NCI-H2107 (cell line): ENCODE measurements at places on chromosomes 12 and 14.

GRCh38 chr12:43241986-43242385, 310.0 kb downstream of the ADAMTS20 start:
- DNase-seq = no peak

- no peak for DNase-seq
Observed at GRCh38 chr14:58571769-58572472, 65.8 kb upstream of the DACT1 start.

- DNase-seq = peak; percentile 29
Observed at GRCh38 chr12:98741556-98742265, 96.6 kb downstream of the APAF1 start.

DNA sequence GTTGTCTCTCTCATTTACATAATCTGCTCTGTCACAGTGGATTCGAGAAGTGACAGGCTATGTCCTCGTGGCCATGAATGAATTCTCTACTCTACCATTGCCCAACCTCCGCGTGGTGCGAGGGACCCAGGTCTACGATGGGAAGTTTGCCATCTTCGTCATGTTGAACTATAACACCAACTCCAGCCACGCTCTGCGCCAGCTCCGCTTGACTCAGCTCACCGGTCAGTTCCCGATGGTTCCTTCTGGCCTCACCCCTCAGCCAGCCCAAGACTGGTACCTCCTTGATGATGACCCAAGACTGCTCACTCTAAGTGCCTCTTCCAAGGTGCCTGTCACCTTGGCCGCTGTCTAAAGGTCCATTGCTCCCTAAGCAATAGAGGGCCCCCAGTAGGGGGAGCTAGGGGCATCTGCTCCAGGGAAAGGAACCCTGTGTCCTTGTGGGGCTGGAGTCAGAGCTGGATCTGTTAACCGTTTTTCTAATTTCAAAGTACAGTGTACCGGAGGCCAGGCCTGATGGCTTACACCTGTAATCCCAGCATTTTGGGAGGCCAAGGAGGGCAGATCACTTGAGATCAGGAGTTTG, 5.1 kb downstream of the ERBB3 start:
- DNase-seq = no peak

DNA sequence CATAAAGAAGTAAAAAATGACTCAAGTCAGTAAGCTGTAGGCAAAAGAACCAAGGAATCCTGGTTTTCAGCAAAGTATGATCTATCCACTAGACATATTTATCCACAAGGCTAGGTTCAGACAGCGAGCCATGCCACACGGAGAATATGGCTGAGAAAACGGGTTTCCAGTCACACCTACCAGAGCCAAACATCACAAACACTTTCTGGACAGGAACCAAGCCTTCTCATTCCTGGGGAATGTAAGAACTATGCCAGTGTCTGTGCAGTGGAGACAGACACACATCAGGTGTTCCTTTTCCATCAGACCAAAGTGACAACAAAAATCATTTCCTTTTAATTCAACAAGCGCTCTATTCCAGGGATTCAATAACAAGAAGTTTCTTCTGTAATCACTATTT, 41.1 kb downstream of the AREL1 start:
- DNase-seq = no peak

DNA sequence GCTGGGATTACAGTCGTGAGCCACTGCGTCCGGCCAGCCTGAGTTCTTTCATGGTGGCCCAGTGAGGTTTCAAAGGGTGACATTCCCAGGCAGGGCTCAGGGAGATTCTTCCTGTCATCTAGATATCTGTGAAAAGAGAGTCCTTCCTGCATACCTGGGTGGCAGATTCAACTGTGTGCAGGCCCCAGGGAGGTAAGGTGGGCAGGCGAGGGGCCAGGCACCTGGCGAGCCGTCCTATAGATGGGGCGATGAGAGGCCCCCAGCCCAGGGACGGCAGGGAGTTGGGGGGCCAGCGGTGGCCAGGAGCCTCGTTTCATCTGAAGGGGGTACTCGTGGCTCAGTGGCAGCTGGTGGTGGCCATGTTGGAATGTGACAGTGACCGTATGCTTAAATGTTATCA, 7.1 kb upstream of the EP400 start:
- DNase-seq = no peak

- no peak for DNase-seq
Observed at GRCh38 chr12:93790472-93791152, 113.4 kb downstream of the CRADD start.

GRCh38 chr12:104964856-104965205, 6.7 kb upstream of the SLC41A2 start:
- DNase-seq = no peak

DNA sequence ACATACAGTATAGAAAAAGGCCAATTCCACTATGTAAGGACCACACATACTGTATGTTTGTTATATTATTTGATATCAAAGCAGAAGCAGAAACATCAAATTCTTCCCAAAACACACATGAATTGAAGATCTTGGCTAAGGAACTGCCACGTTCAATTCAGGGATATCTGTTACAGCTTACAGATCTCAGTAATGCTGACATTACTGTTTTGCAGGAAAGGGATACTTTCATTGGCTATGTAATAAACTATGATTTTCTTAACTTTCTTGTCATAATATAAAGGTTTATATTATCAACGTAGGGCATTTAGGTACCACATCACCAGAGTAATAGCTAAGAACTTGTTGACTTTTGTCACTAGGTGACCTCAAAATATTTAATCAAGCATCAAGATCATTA, 148.5 kb downstream of the PAX9 start:
- DNase-seq = no peak

DNA sequence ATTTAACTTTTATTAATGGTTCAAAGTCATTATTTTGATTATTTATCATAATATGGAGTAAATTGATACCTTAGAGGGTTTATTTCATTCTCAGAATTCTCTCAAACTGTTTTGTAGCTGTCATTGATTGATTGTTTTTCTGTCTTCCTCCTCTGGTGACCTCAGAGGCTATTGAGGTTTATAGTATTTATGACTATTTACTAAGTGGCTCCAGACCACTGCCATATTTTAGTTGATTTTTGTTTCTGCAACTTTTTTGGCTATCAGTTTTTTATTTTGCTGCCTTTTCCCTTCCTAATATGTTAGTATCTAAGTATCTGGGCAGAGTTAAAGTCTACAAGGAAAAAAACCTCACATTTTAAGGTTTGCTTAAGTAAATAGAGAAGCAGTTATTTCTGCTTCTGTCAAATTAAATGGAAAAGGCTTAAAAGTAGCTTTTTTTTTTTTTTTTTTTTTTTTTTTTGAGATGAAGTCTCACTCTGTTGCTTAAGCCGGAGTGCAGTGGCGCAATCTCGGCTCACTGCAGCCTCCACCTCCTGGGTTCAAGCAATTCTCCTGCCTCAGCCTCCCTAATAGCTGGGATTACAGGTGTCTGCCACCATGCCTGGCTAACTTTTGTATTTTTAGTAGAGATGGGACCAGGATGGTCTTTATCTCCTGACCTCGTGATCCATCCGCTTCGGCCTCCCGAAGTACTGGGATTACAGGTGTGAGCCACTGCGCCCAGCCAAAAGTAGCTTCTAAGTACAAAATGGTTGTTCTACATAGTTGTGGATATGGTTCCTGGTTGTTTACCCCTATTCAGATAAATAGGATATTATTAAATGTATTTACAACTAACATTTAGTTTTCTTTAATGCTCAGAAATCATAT, 8.2 kb downstream of the MDM2 start:
- DNase-seq = no peak

DNA sequence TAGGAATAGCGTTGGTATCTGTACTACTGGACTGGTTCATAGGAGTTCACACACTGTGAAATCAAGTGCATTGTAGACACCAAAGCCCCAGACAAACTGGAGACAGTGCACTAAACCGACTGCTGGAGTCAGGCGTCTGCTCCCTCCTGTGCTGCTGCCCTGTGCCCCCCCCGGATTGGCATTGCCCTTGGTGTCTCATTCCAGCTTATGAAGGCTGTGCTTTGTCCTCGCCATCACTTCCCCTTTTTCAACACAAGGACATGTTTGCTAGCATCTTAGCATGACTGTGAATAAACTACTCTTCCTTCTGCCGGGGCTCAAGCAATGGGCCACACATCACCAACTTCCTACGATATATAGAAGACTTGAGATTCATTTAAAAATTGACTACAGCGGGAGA, 84.0 kb downstream of the TMCC3 start:
- DNase-seq = no peak

DNA sequence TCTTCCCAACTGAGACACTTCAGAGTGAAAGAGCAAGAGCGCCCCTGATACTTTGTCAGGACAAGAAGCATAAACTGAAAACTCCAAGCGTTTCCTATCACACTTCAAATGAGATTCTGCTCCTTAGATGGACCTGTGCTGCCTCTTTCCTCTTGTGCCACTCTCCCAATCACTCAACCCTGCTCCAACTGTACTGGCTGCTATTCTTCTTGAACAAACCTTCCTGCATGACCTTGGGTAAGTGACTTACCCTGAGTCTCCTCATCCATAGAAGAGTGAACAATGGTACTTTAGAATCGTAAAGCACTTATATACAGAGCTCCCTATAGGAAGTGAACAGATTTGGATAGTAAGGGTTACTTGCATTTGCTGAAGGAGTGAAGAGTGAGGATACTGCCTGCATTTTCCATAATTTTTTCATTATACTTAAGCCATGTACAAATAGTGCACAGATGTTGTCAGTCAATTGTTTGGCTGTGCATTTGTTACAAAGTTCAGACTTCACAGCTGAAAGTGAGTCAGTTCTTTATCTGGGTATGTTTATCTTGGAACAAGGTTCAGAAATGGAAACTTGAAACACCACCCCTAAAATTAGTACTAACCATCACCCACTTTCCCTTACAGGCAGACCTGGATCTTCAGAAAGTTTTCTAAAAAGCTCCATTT, 10.8 kb downstream of the MTERF2 start:
- DNase-seq = no peak

DNA sequence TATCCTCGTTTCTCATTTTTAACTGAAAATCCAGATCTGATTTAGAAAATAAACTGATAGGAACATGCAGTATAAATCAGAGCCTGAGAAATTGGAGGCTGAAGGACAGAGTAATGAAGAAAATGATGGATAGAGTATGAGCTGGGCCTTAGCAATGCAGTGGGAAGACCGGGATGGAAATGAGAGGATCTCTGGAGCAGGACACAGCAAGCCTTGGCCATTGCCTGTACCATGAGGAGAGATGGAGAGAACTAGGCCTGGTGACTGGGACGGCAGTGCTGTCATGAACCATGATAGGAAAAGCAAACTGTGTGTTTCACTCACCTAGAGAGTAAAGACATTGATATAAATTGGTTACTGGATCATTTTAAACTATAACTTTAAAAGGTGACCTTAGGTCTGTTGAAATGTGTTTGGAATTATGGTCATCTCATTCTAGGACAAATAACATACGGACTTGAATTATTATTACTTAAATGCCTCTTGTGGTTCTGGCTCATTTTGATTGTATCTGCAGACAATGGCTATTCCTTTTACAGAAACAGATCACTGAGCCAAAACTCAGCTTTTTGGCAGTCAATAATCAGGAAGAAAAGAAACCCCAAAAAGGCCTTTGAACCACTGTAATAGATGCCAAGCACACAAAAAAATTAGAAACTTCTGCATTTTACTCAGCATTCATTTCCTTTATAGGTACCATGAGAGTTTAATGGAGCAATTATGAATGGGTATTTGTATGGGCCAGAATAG, 251.9 kb upstream of the PRKD1 start:
- no peak for DNase-seq

- peak; percentile 62 for DNase-seq
Observed at GRCh38 chr14:23538785-23539184, 12.8 kb downstream of the ZFHX2 start.

- no peak for DNase-seq
Observed at GRCh38 chr12:66190519-66191370, 1.7 kb downstream of the IRAK3 start.

DNA sequence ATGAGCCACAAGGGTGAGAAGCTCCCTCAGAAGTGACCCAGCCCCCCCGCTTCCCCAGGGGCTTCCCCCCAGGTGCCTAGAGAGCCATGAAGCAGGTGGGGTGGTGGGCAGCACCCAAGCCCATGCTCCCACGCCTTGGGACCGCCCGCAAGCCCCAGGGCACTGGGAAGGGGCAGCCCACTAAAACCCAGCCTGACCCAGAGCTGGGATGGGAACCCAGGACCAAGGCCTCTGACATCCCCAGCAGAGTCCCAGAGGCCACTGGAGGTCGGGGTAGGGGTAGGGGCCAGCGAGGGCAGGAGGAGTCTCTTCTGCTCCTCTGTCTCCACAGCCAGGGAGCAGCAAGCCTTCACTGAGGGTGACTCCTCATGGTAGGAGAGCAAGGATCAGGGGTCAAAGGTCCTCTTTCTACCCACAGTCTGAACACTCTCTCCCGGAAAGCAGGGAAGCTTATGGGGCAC, 86.5 kb upstream of the ZFP36L1 start:
- no peak for DNase-seq

DNA sequence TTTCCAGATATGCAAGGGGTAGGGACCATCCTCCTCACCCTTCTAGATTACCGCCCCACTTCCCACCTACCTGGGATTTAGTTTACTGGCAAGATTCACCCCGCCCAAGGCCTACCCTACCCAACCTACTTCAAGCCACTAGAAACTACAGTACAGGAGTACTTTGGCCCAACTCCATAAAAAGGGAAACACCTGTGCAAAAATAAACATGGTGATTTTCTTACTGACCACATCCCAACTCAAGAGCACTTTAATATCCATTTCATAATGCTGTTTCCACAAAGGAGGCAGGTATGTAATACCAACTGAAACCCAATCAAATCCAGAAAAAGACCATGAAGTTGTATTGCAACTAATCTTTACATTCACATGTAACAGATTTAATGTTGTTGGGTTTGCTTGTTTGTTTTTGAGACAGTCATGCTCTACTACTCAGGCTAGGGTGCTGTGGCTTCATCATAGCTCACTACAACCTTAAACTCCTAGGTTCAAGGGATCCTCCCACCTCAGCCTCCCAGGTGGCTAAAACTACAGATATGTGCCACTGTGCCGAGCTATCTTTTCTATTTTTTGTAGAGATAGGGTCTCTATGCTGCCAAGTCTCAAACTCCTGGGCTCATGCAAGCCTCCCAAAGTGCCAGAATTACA, 41.7 kb upstream of the RAP1B start:
- peak; percentile 81 for DNase-seq

GRCh38 chr12:5565933-5566599, 134.2 kb downstream of the NTF3 start:
- no peak for DNase-seq
